NCI-H2029 treated with DMSO at 0.1 percent for 48 hours (cell line): ENCODE measurements at places on chromosomes 1 and 21.

DNA sequence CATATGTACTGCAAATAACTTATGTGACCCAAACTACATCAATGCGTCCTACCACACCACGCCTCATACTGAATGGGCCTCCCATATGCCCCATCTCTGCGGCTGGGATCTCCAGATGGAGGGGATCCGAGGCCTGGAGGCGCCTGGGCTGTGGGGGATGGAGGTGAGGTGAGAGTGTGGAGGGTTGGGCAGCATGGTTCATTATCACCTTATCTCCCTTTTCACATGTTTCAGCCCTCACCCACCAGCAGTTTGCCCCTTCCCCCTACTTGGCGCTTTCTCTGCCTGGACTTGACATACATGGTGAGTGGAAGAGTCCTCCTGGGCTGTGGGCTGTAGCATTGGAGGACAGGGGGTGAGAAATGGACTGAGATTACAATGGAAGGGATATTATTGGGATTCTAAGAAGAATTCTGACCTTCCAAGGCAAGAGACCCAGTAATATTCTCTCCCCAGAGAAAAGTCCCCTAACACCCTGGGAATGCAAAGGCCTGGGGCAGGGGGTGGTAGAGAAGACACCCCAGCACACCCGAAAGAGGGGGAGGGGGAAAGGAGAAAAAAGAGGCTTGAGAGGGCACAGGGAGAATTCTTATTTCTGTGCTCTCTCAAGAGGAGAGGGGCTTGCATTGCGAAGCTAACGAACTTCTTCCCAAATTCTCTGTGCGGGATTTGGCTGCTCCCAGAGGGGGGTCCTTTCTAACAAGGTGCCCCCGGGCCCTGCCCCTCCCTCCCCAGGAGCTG lies 61.4 kb downstream of the MEF2D start:
- DNase-seq, result no peak

GRCh38 chr1:224859651-224860050 lies 69.8 kb upstream of the DNAH14 start:
- no peak for DNase-seq

- no peak for DNase-seq
Measured at GRCh38 chr21:44735821-44736220, 24.4 kb upstream of the TSPEAR start.

DNA sequence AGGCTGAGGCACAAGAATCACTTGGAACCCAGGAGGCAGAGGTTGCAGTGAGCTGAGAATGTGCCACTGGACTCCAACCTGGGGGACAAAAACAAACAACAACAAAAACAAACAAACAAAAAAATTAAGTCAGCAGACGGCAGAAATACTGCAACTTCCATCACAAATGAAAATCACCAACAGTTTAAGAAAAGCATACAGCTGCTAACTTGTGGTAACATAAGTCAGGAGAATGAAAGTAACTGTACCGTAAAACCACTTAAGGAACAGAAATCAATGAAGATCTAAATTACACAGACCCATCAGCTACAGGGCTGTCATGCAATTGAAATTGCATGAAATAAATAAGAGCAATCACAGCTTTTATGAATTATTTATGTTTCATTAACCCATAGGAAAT lies 25.0 kb downstream of the MCOLN2 start:
- no peak for DNase-seq

GRCh38 chr1:162498496-162498810 lies 835 bp downstream of the UHMK1 start:
- no peak for DNase-seq

GRCh38 chr1:38047603-38048141 lies 1.1 kb upstream of the POU3F1 start:
- no peak for DNase-seq

GRCh38 chr1:234721476-234722269 lies 111.7 kb upstream of the IRF2BP2 start:
- DNase-seq, result no peak

DNA sequence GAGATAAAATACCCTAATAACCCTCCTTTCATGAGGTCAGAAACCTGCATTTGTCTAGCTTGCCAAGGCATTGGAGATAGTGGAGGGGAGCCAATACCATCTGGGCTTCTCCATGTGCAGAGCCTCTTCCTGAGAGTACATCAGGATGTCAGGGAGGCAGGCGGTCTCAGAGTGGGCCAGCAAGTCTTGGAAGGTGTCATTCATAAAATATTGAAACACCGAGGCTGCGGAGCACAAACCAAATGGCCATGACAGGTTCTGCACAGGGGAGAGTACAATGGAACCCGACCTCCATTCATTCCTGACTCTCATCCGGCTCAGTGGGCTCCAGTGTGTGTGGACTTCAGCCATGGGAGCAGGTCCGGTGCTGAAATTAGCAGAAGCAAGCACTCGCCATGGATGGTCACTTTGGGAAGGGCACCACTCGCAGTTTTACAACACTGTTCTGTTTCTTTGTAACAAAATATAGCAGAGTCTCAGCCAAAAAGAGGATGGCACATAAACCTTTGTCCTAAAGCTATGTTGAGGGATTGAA lies 446.6 kb downstream of the SIPA1L2 start:
- no peak for DNase-seq

DNA sequence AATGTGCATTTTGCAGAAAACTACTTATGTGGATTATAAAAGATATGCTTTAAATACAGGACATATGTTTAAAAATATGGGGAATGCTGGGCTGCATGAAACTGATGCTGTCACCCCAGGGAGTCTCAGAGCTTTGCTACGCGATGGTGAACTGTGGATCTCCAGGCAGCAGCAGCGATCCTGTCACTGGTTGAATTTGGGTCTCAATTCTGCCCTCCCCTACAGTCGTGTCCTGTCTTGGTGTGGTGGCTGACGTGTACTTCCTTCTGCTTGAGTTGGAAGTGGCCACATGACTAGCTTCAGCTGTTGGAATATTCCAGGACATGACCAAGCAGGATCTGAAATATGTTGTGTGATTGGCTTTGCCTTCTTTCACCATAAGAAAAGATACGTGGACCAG lies 222.9 kb upstream of the AJAP1 start:
- no peak for DNase-seq

DNA sequence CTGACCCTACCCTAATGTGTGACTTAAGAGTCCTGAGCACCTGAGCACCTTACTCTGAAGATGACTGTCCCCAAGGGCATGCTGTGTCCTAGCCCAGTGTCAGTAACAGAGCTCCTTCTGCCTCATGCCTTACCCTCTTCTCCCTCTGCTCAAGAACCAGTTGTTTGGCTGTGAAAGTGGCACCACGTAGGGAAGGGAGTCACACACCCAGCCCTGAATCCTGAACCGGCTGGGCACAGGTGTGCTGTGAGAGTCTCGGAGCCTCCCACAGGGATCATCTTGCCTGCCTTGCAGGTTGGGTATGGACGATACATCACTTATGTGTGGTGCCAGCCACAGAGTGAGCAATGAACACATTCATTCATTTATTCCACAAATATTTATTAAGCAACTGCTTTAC lies 220.6 kb downstream of the DYRK1A start:
- no peak for DNase-seq

GRCh38 chr1:54012863-54013262 lies 5.1 kb downstream of the LDLRAD1 start:
- DNase-seq, result no peak

DNA sequence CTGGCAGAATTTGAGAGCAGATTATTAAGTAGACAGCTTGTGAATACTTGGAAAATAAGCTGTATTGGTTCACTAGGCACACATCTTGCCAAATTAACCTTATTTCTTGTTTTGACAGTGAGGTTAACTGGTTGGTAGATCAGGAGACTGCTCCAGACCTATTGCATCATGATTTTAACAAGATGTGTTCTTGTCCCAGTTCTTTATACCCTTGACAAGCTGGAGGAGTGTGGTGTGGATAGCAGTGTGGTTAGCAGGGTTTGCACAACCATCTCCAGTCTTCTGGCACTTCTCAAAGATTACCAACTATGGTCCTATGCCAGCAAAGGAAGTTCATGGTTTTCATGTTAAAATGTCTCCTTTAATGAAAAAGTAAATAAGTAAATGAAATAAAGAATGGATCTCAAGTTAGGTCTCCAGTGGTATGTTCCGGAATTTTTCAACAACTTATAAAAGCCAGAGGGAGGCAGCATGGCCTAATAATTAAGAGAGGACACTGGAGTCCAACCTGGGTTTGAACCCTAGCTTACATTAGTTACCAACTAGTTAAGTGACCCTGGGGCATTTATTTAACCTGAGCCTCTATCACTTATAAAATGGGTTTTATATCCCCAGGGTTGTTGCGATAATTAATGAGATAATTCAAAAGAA lies 34.1 kb downstream of the DDX20 start:
- DNase-seq, result no peak

GRCh38 chr1:209434066-209434465 lies 149.4 kb upstream of the CAMK1G start:
- no peak for DNase-seq

DNA sequence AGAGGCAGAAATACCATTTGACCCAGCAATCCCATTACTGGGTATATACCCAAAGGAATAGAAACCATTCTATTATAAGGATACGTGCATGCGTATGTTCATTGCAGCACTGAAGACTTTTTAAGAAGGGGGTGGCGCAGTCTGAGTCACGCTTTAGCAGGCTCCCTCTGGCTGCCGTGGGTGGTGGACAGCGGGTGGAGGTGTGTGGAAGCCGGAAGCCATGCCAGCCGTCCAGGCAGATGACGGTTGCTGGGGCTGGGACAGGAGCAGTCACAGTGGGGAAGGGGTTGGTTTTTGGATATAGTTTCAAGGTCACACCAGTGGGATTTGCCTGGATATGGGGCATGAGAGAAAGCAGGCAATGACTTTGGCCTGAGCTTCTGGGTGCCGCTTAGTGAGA lies 270.5 kb downstream of the GRIK3 start:
- no peak for DNase-seq

DNA sequence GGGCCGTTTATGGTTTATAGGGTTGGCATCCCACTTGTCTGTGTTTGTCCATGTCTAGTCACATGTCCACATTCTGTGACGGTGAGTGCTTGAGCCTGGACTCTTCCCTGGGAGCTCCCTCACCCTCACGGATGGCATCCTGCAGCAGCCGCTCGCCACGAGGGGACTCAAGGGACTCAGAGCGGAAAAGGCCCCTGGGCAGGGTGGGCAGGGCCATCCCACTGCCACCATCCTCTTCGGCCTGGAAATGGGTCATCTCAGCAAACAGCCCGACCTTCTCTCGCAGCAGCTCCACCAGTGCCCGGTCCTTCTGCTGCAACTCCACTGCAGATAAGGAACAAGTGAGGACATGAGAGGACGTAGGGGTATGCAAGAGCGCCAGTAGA lies 11.1 kb downstream of the RXFP4 start:
- DNase-seq, result no peak

DNA sequence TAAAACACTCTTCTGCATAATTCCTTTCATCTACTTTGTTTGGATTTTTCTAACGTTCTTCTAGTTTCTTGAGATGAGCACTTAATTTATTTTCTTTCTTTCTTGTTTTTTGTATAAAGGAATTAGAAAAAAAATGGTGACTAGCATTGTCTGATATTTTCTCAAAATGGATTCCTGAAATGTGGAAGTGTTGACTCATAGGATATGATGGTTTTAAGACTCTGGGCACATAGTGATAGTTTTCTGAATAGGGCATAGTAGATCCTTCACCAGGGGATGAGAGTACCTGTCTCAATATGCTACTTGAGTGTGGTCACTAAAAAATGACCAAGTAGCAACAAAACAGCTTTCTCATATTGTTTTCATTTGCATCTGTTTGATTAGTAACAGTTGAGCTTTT lies 100.9 kb downstream of the PEX14 start:
- DNase-seq, result no peak

GRCh38 chr1:116842654-116843053 lies 67.1 kb upstream of the PTGFRN start:
- no peak for DNase-seq

- DNase-seq, result no peak
Measured at GRCh38 chr1:117104986-117105385, 16.6 kb downstream of the TRIM45 start.

DNA sequence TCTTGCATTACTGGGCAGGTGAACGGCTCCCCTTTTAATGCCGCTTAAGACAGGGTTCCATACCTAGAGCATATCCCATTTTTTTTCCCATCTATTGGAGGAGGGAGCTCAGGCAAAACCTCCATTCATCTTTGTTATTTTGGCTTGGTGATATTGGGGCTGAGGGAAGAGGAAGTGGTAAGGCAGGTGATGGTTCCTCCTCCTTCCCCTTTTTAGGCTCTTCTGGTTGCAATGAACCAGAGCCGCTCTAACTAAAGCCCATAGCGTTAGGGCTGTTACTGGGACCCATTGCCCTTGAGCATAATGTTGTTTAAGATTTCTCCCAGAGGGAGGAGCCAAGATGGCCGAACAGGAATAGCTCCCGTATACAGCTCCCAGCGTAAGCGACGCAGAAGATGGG lies 21.1 kb downstream of the PYHIN1 start:
- DNase-seq, result no peak

- DNase-seq, result no peak
Measured at GRCh38 chr1:66275601-66276023, 258.3 kb upstream of the SGIP1 start.

DNA sequence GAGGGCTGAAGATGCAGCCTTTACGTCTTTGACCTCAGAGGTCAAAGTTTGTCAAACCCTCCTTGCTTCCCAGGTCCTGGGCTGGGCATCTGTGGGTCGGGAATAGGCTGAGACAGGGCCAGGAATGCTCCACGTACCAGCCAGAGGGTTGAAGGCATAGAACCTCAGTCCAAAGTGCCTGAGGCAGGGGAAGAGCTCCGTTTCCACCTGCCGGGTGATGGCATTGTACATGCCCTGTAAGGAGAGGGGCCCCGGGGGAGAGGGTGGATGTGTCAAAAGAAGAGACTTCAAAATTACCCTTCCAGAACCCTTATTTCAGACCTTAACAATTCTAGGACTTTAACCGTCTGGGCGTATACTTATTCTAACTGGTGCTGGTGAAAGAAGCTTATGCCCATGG lies 3.7 kb downstream of the AKR7A3 start:
- DNase-seq, result no peak

GRCh38 chr1:202965422-202965821 lies 1.6 kb downstream of the CYB5R1 start:
- no peak for DNase-seq

- DNase-seq, result no peak
Measured at GRCh38 chr1:242404296-242404695, 120.2 kb downstream of the PLD5 start.

DNA sequence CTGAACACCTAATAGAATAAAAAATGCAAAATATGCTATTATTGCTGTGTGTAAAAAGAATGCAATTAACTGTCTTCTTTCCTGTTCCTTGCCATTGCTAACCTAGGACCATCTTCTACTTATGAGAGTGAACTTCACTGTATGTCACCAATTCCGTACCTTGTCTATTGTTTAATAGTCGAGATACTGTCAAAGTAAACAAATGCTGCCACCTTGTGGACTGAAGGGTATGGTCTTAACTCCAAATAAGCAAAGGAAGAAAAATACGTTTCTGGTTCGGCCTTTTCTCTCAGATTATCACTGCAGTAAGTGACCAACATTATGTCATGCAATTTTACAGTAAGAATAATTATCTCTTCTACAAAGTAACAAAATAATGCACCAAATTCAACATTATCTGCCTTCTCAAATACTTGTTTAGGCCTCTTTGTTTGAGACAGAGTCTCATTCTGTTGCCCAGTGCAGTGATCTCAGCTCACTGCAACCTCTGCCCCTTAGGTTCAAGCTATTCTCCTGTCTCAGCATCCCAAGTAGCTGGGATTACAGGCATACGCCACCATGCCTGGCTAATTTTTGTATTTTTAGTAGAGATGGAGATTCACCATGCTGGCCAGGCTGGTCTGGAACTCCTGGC lies 133.4 kb downstream of the COP1 start:
- DNase-seq, result no peak

- no peak for DNase-seq
Measured at GRCh38 chr1:67564193-67564592, 120.8 kb upstream of the GADD45A start.

- no peak for DNase-seq
Measured at GRCh38 chr1:209384710-209385550, 198.6 kb upstream of the CAMK1G start.

GRCh38 chr1:215421744-215422143 lies 145.4 kb upstream of the KCTD3 start:
- DNase-seq, result no peak
